ENCODE measurements at places on chromosomes 2 and 18.
A peak's percentile ranks its signal among the peaks of the same experiment; 100 is the strongest.

GRCh38 chr2:60484133-60484645 lies 69.3 kb downstream of the BCL11A start:
- peak; percentile 49 for DNase-seq

GRCh38 chr2:44560352-44560751 lies 198.6 kb downstream of the CAMKMT start:
- peak; percentile 2 for DNase-seq

DNA sequence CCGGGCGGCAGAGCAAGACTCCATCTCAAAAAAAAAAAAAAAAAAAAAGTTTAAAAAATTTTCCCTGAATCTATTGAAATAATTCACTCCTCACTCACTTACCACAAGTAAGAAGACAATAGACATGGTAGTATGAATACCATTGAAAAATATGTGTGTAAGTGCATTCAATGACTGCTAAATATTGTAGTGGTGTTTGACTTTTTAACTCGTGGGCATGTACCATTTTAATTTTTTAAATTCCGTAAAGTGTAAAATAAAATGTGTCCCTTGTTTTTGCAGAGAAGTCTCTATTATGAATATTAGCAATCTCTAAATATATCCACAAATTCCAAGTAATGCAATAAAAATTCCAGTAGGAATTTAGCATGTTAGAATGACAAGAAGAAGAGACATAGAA lies 134.1 kb downstream of the COPS8 start:
- no peak for DNase-seq

- peak; percentile 59 for DNase-seq
Observed at GRCh38 chr2:98487806-98488189, 43.1 kb downstream of the INPP4A start.

- peak; percentile 11 for DNase-seq
Observed at GRCh38 chr2:119694845-119695521, 16.0 kb downstream of the TMEM177 start.

DNA sequence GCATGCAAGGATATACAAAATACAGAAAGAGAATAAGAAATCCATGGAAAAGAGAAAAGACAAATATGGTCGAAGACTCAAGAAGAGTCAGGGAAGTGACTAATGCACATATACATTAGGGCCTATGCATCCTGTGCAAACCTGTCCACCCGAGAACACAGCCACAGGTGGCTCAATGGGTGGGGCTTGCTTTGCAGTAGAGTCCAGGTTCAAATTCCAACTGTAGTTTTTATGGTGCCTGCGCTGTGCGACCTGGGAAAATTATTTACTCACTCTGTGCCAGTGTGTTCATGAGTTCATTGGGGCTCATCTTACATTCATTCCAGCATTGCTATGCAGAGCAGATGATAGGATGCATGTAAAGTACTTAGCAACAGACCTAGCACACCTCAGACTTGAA lies 244.7 kb downstream of the CTNNA2 start:
- DNase-seq, result no peak

- no peak for DNase-seq
Observed at GRCh38 chr2:99543247-99543646, 53.4 kb upstream of the REV1 start.

GRCh38 chr2:151483546-151483945 lies 73.8 kb downstream of the RIF1 start:
- no peak for DNase-seq

DNA sequence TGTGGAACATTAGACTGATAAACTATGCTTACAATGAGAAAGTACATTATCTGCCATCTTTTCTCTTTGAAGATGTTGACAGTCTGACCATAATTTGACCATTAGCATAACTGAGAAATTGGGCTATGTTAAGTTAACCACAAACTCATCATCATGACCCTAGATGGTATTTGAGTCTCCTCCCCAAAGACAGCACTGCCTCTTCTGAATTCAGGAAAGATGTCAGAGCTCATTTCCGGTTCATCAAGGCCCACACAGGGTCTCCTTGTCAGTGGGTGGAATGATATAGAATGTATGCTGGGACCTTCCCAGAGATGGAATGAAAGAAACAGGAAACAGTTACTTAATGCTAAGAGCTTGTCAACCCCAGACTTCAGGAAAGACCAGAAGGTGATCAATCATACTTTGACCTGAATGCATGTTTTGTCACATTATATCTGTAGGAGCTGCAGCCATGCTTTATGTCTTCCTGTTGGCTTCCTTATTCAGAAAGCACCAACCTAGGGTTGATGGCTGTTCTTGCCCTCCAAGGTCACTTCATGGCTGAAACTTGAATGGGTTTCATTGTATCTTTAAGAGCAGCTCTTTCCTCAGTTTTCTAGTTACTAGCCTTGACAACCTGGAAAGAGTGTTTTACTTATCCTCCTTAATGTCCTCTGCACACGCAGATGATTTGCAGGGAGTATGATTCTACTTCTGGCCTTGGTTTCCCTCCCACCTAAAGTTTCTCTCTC lies 99.1 kb upstream of the NEUROD1 start:
- no peak for DNase-seq

DNA sequence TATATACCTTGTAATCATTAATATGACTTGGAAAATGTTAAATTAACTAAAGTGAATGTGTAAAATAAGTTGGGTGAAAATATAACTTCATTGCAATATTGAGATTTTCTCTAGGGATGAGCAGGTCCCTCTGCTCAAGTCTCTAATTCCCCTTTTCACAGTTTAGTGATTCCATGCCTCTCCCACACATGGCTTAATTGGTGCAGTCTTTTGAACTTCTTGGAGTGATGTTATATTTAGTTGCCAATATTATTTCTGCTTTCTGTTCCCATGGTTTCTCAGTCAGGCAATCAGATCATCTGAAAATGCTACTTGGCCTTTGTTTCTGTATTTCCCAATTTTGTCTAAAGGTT lies 233.7 kb upstream of the SPOPL start:
- no peak for DNase-seq

- no peak for DNase-seq
Observed at GRCh38 chr2:30871980-30872789, 64.9 kb upstream of the CAPN13 start.

- no peak for DNase-seq
Observed at GRCh38 chr2:43367012-43367782, 140.8 kb upstream of the ZFP36L2 start.

GRCh38 chr2:13522917-13523821 lies 806.4 kb downstream of the TRIB2 start:
- DNase-seq, result no peak

- no peak for DNase-seq
Observed at GRCh38 chr2:158756976-158757375, 38.1 kb upstream of the DAPL1 start.

DNA sequence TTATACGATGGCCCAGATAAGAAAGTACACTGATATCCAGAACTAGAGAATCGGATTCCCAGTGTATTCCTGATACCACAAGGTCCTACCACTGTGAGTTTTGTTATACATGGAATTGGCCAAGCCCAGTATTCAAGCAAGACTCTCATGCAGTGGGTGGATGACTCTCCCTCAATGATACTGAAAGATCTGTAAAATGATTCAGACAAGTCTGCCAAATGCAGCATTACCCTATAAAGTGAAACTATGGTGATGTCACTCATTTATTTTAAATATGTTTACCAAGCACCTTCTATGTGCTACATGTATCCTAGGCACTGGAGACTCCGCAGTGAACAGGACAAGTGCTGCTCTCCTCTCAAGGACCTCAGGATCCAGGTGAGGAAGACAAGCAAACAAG lies 22.6 kb downstream of the MYO5B start:
- no peak for DNase-seq

DNA sequence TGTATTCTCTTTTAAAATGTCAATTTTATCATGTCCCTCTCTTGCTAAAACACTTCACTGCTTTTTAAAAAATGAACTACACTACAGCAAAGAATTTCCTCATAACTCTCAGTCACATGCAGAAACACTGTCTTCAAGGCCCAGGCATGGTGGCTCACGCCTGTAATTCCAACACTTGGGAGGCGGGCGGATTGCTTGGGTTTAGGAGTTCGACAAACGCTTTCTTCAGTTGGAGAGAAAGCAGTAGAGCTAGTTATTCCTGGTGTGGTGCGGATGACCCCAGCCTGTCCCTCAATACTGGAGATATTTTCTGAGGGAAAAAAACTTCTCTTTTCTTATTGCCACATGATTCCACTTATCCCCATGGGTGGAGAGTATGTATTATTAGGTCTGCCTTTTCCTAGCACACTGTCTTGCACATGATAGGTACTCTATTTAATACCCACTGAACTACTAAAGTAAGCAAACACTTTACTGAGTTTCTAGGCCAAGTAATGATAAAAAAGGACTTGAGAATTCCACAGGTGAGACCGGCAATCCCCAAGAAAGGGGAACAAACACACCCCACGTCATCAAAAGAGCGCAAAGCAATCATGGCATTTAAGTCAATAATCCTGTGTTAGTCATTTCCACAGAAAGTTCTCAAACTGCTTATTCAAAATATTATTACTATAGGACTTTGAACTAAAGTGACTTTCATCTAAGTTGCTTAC lies 77.1 kb downstream of the SPIRE1 start:
- no peak for DNase-seq

DNA sequence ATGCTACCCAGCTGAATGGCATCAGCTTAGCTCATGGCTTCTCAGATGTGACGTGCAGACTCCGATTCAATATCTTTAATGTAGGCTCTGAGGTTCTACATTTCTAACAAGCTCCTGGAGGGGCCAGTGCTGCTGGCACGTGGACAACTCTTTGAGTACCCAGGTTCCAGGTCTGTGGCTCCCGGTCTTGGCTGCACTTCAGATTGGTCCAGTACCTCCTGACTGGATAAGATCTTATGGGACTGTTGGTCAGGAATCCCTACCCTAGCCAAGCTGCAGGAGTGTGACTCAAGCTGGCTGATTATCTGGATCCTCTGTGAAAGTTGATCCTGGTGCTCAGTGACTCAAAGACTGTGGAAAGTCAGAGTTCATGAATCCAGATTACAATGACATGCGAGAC lies 222.1 kb downstream of the ANKRD30B start:
- no peak for DNase-seq

- DNase-seq, result no peak
Observed at GRCh38 chr2:15155959-15156574, 405.1 kb downstream of the NBAS start.

GRCh38 chr2:42138163-42139015 lies 30.8 kb upstream of the EML4 start:
- DNase-seq, result no peak

GRCh38 chr2:198499539-198499938 lies 695.1 kb downstream of the PLCL1 start:
- no peak for DNase-seq

GRCh38 chr18:55559739-55560138 lies 28.3 kb downstream of the TCF4 start:
- no peak for DNase-seq

DNA sequence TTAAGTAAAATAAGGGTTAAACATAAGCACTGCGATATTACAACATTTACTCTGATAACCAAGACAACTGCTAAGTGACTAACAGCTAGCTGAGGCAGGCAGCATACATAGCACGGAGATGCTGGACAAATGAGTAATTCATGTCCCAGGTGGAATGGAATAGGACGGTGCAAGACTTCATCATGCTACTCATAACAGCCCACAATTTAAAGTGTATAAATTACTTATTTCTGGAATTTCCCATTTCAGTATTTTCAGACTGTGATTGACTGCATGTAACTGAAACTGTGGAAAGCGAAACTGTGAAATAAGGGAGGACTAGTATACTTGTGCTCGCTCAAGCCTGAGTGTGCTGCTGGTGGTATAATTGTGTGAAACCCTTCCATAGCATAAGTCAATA lies 12.9 kb downstream of the IER3IP1 start:
- DNase-seq, result no peak

DNA sequence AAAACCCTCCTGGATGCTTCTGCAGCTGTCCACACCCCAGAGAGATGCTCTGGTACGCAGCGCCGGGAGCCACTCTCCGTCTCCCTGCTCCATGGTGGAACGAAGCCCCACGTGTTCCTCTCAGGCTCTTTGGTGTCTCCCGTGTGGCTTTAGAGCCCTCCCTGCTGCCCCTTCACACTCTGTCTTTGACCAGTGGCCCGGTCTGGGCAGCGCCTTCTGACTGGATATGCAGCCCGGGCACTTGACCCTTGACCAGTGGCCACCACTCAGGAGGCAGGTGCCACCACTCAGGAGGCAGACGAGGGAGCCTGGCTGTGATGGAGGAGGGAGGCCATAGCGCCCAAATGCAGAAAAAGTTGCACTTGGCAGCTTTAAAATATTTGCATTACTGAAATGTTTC lies 214.5 kb upstream of the SALL3 start:
- no peak for DNase-seq

- DNase-seq, result no peak
Observed at GRCh38 chr2:160392201-160392600, 101.4 kb downstream of the RBMS1 start.

- peak; percentile 54 for DNase-seq
Observed at GRCh38 chr18:23131693-23132319, 3.5 kb upstream of the CABLES1 start.

DNA sequence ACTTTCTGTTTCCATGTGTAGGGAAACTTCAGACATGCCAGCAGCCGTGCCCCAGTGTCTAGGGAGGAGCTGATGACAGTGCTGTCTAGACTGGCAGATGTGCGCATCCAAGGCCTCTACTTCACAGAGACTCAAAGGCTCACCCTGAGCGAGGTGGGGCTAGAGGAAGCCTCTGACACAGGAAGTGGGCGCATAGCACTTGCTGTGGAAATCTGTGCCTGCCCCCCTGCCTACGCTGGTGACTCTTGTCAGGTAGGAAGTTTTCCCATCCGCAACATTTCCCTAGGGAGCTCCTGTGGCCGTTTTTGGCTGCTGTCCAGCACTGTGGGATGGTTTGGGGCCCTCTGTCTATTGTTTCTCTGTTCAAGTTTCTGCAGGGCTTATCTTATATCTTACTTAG lies 143.1 kb upstream of the TTC39C start:
- peak; percentile 76 for DNase-seq

DNA sequence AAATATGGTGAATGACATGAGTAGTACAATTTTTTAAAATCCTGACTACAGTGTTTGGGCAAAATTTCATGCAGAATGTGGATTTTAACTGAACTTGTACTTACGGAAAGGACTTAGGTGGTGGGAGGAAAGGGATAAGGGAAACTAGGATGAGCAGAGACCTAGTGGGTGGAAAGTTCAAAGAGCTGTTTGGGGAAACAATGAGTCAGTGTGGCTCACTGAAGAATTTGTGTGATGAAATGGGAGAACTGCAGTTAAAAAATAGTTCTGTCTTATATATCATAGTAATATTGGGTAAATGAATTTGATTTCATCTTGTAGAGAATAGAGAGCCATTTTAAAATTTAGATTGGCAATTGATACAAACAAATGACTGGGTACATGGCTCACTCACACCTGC lies 220.1 kb upstream of the CTAGE1 start:
- DNase-seq, result no peak

GRCh38 chr2:188813315-188813714 lies 160.9 kb upstream of the COL3A1 start:
- no peak for DNase-seq

Measured in CD4-positive, alpha-beta T cell treated with Interleukin-1 beta for 1 hour (primary cell).